ENCODE measurements at places on chromosomes 16 and 17.

GRCh38 chr17:7606280-7606679, 8.4 kb downstream of the FXR2 start:
- no peak for DNase-seq

DNA sequence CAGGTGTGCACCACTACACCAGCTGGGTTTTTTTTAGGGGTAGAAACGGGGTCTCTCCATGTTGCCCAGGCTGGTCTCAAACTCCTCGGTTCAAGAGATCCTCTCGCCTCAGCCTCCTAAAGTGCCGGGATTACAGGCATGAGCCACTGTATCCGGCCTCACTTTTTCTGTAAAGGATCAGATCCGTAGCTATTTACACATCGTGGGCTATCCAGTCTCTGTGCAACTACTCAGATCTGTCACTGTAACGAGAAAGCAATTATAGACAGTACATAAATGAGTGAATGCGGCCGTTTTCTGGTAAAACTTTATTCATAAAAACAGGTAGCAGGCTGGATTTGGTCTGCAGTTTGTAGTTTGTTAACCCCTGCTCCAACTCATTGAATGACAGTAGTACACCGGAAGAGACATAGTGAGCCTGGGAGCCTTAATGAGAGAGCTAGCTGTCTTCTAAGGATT, 44.5 kb downstream of the VMP1 start:
- DNase-seq: no peak

DNA sequence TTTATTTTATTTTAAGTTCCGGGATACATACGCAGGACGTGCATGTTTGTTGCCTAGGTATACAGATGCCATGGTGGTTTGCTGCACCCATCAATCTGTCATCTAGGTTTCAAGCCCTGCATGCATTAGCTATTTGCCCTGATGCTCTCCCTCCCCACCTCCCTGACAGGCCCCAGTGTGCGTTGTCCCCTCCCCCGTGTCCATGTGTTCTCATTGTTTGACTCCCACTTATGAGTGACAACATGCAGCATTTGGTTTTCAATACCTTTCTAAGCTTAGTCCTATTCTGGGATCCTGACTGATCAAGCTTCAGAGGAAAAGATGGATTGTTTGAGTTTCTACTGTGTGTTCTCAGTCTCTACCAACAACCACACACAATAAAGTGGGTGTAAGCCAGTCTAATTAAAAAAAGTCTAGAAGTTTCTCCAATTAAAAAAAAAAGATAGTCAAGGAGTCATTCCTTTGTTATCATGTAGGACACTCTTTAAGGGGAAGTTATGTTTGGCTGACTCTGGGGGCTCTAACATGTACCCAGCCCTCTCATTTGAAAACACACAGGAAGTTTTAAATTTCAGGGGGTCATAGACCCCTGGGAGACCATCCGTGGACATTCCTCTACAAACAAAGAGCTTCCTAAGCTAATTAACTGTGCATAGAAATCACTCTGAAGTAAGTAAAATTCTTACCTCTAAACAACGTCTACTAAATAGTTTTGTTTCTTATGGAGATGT, 66.3 kb upstream of the ADAMTS18 start:
- no peak for DNase-seq

DNA sequence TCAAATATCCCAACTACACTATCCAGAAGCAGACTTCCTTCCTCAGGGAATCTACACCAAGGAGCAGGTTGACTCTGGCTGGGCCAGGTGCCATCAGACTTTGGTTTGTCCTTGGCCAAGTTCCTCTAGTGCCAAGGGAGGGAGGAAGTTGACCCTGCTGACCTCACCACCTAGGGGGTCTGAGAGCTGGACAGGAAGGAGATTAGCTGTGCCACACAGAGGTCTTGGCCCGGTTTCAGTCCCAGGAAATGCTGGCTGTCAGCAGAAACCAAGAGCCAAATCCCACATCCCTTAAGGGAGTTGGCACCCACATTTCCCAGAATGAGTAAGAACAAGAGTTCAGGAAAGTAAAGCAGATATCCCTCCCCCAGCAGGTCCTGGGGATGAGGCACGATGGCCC, 178.2 kb downstream of the SALL1 start:
- DNase-seq: no peak

GRCh38 chr17:48556229-48556575, 11.3 kb upstream of the HOXB2 start:
- no peak for DNase-seq

DNA sequence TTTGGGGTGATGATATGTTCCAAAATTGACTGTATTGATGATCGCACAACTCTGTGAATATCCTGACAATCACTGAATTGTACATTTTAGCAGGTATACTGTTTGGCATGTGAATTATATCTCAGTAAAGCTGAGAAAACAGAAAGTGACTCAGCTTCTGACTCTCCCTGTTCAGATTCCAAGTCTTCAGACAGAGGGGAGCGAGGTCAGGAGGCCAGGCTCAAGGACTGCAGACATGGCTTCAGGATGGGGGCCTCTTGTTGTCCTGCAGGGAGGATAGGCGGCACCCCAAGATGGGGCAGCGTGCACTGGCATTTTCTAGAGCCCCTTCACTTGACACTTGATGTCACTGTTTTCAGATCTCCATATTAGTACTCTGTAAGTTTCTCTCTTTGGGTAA, 45.6 kb downstream of the KNOP1 start:
- no peak for DNase-seq

GRCh38 chr16:53209429-53209828, 154.6 kb downstream of the CHD9 start:
- no peak for DNase-seq

DNA sequence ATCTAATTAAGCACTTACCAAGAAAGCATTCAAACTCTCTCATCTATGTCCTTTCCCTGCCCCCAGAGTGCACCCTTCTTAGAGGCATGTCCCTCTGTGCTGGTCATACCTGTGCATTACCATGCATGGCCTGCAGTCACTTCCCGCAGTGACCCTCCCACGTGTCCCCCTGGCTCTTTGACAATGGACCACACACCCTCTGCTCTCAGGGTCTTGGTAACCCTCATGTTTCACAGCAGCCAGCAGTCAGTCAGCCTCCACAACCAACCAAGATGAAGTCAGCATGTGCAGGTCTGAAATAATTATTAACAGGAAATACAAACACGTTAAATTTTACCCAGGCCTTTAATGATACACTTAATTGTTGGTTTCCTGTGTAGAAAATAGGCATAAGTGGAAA, 10.1 kb downstream of the KRT33A start:
- no peak for DNase-seq

DNA sequence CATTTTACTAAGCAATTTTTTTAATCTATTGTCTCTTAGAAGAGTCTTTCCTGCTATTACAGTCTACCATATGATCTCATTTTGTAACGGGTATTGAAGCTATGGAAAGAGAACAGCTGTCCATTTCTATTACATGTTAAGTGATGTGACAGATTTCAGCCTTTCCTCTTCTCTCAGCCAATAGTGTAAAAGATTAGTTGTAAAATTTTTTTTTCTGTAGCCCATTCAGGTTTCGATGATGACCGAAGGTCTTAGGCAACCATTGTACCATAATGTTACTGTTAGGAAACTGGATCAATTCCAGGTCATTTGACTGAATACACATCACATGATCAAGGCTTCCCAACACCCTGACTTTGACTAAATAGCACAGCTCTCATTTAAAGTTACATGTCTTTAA, 147.6 kb upstream of the HLF start:
- DNase-seq: no peak

GRCh38 chr17:41965694-41966462, 717 bp upstream of the CNP start:
- peak; percentile 59 for DNase-seq

DNA sequence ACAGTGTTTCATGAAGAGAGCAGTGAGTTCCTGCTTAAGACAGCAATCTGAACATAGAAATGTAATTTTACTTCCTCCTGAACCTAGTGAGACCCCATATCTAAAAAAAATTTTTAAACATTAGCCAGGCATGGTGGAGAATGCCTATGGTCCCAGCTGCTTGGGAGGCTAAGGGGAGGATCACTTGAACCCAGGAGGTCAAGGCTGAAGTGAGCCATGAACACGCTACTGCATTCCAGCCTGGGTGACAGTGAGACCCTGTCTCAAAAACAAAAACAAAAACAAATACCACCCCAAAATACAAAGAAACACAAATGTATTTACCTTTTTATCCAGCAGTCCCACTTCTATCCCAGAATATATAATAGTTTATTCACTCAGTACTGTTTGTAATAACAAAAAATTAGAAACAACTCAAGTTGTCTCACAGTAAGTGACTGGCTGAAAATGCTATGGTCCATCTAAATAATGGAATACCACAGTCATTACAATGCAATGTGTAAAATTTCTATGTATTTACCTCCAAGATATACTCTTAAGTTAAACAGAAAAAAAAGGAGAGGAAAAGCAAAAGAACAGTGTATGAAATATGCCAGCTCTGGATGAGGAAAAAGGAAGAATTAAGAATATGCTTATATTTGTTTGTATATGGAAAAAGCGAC, 16.3 kb downstream of the CFDP1 start:
- no peak for DNase-seq

GRCh38 chr16:65372171-65372570, 250.3 kb upstream of the CDH11 start:
- DNase-seq: no peak

GRCh38 chr17:27315796-27316465, 22.0 kb downstream of the WSB1 start:
- DNase-seq: no peak

DNA sequence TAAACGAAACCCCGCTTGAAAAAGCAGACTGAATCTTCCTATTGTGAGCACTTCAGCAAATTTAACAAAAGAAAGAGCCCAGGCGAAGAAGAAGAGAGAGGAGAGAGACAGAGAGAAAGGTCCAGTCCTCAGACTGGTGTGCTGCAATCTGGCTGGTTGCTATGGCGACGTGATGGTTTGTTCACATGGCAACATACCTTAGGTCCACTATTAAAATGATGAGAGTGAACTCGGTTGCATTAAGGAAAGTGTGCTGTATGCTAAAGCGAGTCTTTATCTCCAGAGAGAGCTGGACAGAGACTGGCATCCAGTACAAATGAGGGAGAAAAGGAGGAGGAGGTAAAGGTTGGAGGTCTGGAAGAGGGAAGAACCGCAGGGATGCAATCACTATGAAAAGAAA, 271.8 kb upstream of the ZFHX3 start:
- no peak for DNase-seq

- peak; percentile 22 for DNase-seq
Observed at GRCh38 chr17:35087731-35088355, 24.3 kb upstream of the RFFL start.

DNA sequence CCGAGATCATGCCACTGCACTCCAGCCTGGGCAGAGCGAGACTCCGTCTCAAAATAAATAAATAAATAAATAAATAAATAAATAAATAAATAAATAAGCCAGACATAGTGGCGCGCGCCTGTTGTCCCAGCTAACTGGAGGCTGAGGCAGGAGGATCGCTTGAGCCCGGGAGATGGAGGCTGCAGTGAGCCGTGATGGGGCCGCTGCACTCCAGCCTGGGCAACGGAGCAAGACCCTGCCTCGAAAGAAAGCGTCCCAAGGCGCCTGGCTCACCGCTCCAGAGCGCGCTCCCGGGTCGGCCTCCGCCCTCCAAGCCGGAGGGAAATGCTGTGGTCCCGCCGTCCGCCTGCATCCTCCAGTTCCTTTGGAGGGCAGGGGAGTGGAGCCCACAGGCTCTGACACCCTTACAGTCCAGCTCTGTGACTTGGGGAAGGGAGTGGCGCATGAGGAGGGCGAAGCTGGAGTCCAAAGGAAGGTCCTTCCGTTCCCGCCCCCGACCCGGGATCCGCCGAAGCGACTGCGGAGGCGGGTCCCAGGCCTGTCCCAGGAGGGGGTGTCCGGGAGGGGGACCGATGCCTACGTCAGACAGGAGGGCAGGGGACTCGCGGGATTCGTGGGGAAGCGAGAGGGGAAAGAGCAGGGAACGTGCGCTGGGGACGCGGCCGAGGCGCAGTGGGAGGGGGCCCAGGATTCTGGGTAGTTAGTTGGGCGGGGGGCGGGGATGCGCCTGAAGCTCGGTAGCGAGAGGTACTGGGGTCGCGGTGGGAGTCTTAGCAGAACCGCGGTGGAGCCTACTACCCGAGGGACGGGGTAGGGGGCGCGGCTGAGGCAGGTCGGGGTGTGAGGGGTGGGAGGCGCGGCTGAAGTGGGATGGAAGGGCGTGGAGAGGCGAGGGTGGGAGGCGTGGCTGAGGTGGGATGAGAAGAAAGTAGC, 8.4 kb upstream of the TRPV2 start:
- no peak for DNase-seq

- DNase-seq: peak; percentile 63
Observed at GRCh38 chr16:30535777-30536190, 1.1 kb upstream of the ZNF747 start.

GRCh38 chr17:6393351-6393952, 41.5 kb downstream of the AIPL1 start:
- no peak for DNase-seq

GRCh38 chr16:66692341-66692740, 4.2 kb downstream of the CMTM4 start:
- no peak for DNase-seq

GRCh38 chr16:50697421-50697715, 4.0 kb downstream of the NOD2 start:
- no peak for DNase-seq

GRCh38 chr17:49351572-49352140, 10.4 kb downstream of the ZNF652 start:
- DNase-seq: no peak

DNA sequence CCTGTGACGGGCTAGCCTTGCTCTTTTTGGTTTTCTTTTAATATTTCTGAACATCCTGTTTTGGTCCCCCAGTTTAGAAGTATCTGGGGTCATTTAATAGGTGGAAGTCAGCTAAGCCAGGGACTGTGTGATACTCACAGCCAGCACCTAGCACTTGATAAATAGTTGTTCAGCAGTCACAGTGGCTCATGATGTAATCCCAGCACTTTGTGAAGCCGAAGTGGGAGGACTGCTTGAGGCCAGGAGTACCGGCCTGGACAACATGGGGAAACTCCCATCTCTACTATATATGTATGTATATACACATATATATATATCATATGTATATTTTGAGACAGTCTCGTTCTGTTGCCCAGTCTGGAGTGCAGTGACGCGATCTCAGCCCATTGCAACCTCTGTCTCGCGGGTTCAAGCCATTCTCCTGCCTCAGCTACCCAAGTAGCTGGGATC, 1.8 kb upstream of the ZNRF1 start:
- DNase-seq: no peak

DNA sequence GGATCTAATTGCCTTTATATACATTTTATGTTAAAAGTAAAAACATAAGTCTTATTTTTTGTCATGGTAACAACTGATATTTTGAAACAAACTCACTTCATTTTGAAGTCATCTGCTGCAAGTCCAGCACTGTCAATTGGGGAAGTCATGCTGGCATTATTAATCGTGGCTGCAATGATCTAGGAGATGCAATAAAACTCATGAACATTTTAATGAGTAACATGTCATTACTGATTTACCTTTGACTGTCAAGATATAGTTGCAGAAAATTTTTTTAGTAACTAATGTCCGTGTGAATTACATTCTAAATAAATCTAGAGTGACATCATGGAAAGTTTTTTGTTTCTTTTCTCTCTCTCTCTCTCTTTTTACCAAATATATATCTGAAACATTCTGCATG, 17.3 kb upstream of the KRT24 start:
- DNase-seq: no peak

GRCh38 chr16:28106467-28107215, 43.1 kb upstream of the GSG1L start:
- DNase-seq: no peak
